Neural progenitor cell (in vitro differentiated cells): ENCODE measurements at places on chromosomes 11 and 22. TPM values are rescaled to one million over a fixed set of nuclear protein-coding genes. Genes with fewer than 3 reads are reported as not detected.

DNA sequence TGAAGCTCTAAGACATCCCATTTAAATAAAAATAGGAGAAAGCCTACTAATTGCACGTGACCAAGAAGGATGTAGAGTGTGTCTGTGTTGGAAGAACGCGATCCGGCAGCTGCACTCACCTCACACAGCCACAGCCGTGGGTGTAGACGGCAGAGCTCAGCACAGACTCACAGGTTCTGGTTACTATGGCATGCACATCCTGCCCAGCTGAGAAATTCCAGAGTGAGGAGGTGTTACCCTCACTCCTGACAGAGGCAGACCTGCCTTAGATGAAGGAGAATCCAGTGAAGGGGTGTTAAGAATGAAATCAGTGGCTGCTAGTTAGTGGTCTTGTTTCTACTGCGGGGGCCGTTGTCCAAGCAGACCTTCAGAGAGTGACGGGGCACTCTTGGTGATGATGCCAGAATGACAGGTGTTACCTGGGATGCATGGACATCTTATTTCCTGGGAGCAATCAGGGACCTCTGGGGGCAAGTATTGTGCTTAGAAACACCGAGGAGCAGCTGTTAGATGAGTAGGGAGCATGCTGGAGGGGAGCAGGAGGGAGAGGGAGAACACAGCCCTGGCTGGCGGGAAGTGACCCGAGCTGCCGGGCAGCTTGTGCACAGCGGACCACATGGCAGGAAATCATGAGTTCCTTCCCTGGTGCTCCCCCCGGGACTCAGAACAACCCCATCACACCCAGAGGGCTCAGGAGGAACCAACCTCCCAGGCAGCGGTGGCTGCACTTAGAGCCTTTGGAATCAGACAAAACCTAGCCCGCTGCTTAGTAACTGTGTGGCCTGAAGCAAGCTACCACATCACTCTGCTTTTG, 12.3 kb downstream of the KCNJ5 start:
- peak; percentile 50 for DNase-seq

- no peak for DNase-seq
Observed at GRCh38 chr22:17112491-17113042, 8.6 kb downstream of the TMEM121B start.

DNA sequence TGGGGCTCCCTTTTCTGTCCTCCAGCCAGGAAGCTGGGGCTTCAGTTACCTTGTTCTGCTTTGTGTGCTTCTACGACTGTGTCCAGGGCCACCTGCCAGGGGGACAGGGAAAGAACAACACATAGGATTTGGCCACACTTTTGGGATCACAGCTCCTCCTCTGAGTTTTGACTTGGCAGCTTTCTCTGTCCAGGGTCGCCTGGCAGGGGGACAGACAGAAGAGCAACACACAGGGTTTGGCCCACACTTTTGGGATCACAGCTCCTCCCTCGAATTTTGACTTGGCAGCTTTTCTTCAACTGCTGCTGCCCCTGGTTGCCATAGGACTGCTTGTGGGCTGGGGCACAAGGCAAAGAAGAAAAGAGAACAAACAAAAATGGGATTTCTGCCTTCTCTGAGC, 19.1 kb downstream of the INCENP start:
- DNase-seq, result no peak

DNA sequence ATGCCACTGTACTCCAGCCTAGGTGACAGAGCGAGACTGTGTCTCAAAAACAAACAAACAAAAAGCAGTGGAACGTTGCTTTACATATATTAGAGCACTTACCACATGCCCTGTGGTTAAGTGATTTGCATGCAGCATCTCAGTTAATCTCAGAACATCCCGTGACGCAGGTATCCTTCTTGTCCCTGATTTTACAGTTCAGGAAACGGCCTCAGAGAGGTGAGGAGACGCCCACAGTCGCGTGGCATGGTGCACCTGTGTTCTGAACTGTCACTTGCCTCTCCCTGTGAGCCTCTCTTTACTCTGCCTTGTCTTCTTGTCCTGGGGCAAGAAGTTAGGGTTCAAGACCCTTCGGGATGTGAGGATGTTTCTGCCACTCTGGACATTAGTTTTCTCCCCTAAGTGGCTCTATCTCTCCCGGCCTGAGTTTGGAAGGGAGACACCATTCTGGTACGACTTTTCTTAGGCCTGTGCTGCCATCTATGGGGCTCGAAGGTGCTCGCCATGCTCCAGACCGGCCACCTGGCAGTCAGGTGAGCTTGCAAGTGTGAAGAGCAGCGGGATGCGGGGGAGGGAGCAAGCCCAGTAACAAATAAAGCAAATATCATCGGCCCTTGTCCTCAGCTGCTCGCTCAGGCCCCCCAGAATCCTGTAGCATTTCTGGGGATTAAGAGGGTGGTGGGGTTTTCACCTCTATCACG, 25.6 kb downstream of the YWHAH start:
- peak; percentile 88 for DNase-seq

DNA sequence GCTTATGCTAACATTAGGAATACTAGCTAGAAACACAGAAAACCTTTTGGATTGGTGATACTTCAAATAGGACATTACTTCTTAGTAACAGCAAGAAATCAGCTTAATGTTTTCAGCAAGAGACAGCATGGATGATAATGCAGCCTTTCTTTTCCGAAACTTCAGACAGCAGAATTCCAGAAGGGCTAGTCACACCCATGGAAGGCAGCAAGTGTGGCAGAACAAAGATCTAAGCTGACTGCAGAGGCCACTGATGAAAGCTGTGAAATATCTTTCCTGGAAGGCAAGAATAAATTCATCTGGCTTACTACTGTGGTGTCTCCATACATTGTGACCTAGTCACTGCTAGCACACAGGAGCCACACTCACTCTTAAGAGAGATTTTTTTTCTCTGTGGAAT, 100.3 kb downstream of the CCDC83 start:
- DNase-seq, result no peak

- no peak for DNase-seq
Observed at GRCh38 chr11:119694334-119694733, 34.7 kb downstream of the NECTIN1 start.

DNA sequence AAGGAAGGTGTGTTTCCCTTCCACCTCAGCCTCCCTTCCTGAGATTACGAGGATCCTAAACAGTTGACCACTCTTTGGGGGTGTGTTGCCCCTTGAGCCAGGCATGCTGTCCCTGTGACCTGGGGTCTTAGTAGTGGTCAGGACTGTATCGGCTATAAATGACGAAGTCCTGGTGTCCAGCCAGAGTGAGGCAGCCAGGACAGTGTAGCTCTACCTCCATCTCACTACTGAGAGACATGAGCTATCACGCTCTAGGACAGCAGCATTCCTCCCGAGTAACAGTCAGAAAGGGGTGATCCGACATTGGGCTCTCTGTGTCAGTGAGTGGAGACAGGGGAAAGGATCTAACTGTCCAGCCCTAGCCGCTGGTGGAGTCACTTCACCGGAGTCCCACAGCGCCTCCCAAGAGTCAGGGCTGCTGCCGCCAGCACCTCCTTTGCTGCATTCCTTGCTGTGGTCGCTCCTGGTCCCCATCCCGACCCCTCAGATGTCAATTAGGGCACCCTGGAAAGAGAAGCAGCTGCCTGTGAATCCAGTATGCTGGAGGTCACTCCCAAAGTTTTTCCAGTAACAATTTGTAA, 3.3 kb upstream of the B3GNT6 start:
- no peak for DNase-seq

DNA sequence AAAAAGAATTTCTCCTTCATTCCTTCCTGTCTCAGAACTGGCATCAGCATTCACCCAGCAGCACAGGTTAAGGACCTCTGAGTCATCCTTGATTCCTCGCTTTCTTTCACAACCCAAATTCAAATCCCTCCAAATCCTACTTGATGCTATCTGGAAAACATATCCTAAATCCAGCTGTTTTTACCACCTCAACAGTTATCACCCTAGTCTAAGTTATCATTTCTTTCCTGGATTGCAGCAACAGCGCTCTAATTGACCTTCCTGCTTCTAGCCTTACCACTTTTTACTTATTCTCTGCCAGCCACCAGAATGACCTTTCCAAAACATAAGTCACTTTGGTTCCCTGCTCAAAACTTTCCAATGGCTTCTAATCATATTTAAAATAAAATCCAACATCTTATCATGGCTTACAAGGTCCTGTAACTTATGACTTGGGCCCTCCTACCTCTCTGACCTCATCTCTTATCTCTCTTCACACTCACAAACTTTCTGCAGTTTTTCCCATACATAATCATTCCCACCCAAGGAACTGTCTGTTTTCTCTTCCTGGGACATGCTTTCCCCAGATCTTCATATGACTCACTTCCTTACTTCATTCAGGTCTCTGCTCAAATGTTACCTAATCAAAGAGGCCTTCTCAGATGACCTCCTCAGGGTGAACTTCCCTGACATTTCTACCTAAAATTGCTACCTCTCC, 119.4 kb downstream of the TTC28 start:
- DNase-seq, result no peak

DNA sequence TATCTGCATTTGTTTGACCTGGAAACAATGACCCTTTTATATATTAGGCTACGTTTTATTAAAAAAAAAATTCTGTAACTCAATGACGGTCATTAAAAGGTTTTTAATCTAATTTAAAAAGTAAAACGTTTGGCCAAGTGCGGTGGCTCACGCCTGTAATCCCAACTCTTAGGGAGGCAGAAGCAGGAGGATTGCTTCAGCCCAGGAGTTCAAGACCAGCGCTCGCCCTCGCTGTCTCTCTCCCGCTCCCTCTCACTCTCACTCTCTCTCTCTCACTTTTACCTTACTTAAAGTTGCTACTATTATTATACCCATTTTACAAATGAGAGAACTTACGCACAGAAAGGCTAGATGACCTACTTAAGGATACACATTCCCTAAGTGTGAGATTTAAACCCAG, 814 bp upstream of the NARS2 start:
- DNase-seq, result no peak

- DNase-seq, result no peak
Observed at GRCh38 chr22:35257002-35257320, 332 bp upstream of the HMGXB4 start.

OR5A1 gene
- 0.02 and 0.06 TPM in 2 replicates for total RNA-seq

ZNF280A gene
- total RNA-seq, result 2.4 and 3.7 TPM in 2 replicates

LSP1 gene
- total RNA-seq, result not detected in 2 replicates

CARD10 gene
- total RNA-seq, result 1.5 and 6.2 TPM in 2 replicates

ASPHD2 gene
- 9.3 and 12.7 TPM in 2 replicates for total RNA-seq

OR5AR1 gene
- not detected in 2 replicates for total RNA-seq

OR2AG2 gene
- total RNA-seq, result 0.25 and 0.36 TPM in 2 replicates
